Stimulated activated CD4-positive, alpha-beta T cell treated with anti-CD3 and anti-CD28 coated beads, Interleukin-4, amount 100 ng/mL, for 1 hour (primary cell): ENCODE measurements at places on chromosomes 3 and 15.

- no peak for DNase-seq
These were observed 2.8 kb downstream of the DNASE1L3 start for GRCh38 chr3:58207954-58208353.

DNA sequence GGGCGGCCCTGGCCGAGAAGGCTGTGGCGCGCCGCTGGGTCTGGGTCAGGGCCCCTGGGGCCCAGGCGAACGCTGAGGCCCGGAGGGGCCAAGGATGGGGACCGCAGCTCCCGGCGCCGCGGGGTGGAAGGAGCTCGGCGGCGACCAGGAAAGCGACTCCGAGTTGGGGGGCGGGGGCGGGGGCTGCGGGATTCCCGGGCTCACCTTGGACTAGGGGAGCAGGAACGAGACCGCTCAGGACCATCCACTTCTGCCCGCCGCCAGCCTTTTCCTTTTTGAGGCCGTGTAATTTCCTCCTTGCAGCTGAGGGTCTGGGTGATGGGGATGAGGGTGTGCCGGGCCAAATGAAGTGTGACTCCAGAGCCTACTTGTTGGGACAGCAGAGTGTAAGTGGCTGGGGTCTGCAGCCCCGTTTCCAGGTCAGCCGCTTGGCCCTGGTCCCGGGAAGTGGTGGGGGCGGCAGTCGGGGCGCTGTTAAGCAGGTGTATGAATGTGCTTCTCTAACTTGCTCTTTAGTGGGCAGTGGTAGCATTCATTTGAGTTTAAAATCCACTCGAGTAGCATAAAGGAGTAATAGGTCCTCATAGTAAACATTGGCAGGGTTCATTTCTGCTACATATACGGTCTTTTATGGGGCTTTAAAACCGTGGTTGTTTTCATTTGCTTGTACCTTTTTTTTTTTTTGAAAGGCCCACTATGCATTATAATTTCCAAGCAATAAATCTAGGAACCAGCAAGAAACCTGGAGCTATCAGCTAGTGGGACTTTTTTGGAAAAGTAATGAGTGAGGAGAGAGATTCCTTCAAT is 717 bp downstream of the PXK start:
- DNase-seq, result peak; percentile 27

GRCh38 chr3:128080323-128081080 is 28.3 kb downstream of the SEC61A1 start:
- no peak for DNase-seq

DNA sequence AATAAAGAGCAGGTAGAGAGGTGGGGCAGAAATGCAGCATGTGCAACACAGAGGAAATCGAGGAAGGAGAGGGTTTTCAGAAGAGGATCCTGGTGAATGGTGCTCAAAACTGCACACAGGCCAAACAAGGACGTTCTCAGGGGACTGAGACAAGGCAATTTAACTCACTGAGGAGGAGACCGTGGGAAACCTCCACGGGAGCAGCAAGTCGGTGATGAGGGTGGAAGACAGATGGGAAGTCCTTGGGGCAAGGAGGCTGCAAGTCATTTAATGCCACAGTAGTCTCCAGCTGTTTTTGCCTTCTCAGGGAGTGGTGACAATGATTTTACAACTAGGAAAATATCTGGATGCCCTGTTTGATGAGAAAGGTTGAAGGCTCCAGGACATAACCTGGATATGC is 11.5 kb upstream of the PDIA5 start:
- DNase-seq, result no peak

GRCh38 chr3:147921051-147921450 is 511.9 kb downstream of the ZIC1 start:
- no peak for DNase-seq

- no peak for DNase-seq
These were observed 355.5 kb upstream of the SUCLG2 start for GRCh38 chr3:68009900-68010299.

DNA sequence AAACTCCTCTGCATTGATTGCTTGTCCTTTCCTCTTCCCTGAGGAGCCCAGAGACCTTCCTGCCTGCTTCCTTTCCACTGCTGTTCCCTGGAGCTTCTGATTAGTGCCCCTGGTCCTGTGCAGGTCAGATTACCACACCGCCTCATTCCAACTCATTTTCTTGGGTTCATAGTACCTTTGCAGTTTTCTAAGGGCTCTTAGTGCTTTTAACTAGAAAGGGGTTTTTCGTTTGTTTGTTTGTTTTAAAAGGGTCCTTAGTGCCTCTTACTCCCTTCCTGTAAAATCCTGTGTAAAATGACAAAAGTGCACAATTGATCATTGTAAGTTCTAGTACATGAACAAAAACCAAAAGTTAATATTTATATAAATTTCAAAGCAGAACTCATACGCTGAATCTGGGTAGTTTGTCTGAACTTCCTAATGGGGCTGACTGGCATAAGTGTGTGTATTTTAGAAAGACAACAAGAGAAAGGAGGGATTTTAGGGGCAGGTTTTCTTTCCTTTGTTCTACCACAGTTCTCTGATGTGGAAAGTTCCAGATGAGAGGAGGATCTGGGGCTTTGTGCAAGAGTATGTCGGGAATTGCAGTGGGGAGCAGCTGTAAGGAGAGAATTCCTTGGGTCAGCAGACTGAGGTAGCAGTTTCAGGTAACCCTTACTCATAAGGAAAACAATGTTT is 30.6 kb downstream of the SNRK start:
- no peak for DNase-seq

- no peak for DNase-seq
These were observed 54.8 kb upstream of the BCL6 start for GRCh38 chr3:187799942-187800641.

DNA sequence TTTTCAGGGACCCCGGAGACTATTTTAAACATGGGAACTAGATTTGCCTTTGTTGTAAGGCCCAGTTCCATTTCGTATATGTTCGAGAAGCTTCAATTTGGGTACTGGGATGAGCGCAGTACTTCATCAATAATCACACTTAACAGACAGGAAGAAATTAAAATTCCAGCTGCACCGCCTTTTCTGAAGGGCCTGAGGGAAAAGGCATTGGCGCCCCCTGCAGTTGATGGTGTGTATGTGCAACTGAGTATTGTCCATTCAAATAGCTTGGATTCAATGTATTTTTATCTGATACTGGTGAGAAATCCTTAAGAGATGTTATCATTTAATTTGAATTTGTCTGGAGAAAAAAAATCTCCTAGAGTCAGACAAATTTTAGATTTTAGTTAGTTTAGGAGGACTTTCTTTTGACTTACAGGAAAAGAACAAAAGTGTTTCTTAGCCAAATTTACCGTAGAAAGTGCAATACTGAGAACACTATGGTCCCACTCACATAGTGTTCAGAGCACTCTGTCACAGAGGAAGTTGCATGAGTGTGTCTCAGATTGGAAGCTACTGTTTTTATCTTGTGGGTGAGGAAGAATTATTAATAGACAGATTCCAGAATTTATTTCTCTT is 5.4 kb upstream of the ALDH1A2 start:
- DNase-seq, result peak; percentile 50

GRCh38 chr3:190883973-190884832 is 21.7 kb upstream of the GMNC start:
- DNase-seq, result peak; percentile 7

DNA sequence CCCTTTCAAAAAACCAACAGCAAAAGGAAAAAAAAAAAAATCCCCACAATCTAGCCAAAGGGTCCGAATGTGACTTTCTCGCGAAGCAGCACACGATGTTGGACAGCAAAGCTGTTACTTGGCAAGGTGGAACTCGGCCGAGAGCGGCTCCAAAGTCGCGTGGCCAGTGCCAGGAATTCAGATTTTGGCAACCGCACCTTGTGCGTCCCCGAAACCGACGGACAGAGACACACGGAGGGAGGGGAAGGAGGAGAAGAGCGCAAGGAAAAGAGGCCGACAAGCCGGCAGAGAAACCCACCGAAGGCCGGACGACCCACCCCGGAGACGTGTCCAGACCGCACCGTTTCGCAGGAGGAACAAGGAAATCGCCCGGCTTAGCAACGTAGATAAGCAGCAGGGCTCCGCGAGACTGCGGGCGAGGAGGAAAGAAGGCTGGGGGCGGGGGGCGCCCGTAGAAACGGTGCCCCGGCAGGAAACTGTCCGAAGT is 517.3 kb downstream of the MECOM start:
- no peak for DNase-seq

- DNase-seq, result no peak
These were observed 3.7 kb upstream of the ACKR4 start for GRCh38 chr3:132593241-132593946.

GRCh38 chr15:39511000-39511915 is 69.6 kb upstream of the THBS1 start:
- no peak for DNase-seq

DNA sequence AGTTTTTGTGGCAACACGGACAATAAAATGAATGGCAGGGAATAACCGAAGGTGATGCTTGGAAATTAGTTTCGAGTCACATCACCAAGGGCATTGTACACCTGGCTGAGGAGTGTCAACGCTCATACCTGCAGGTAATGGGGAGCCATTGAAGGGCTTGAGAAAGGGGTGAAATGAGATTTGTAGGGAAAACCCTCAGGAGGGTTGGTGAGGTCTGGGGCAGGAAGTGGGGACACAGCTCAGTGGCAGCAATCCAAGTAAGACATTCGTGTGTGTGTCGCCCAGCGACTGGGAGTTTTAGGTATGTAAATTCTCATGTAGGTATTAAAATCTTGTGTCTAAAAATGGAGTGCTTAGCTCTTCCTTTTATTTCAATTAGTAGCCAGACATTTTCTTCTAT is 14.3 kb downstream of the PARP14 start:
- DNase-seq, result no peak

- no peak for DNase-seq
These were observed 194.1 kb upstream of the ARHGEF26 start for GRCh38 chr3:153927107-153927506.

GRCh38 chr3:32886911-32887310 is 64.5 kb upstream of the CCR4 start:
- no peak for DNase-seq

GRCh38 chr15:68201153-68201878 is 3.8 kb downstream of the CALML4 start:
- no peak for DNase-seq

- DNase-seq, result no peak
These were observed 10.2 kb downstream of the PAQR5 start for GRCh38 chr15:69308949-69309348.

- DNase-seq, result no peak
These were observed 15.0 kb upstream of the RORA start for GRCh38 chr15:61243983-61244593.

DNA sequence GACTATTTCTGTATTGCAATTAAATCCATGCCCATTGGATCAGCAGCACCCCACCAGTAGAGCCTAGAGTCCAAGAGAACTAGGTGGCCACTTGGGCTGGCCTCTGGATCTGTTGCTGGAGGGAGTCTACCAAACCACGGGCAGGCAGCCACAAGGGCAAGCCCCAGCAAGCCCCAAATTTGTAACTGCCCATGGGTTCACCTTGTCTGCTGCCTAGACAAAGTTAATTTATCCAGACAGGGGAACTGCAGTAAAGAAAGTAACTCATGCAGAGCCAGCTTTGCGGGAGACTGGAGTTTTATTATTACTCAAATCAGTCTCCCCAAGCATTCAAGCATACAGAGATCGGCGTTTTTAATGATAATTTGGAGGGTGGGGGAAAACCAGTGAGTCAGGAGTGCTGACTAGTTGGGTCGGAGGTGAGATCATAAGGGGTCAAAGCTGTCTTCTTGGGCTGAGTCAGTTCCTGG is 74.0 kb upstream of the TERB2 start:
- peak; percentile 11 for DNase-seq

GRCh38 chr3:94226078-94226477 is 163.2 kb downstream of the NSUN3 start:
- no peak for DNase-seq
